T-helper 2 cell treated with Interferon-gamma antibody and Interleukin-4, amounts not matched to agents 100 ng/mL and 5 ng/mL, for 36 hours (primary cell): ENCODE measurements at places on chromosomes 11 and 22. TPM values are rescaled to one million over a fixed set of nuclear protein-coding genes. Genes with fewer than 3 reads are reported as not detected.

Gene DSCAML1
- 0.05 TPM in 1 of 2 replicates, not detected in the other for total RNA-seq

Gene RASGRP2
- total RNA-seq: 276 and 280 TPM in 2 replicates

Gene SESN3
- total RNA-seq: 26.4 and 28.0 TPM in 2 replicates

Gene MS4A2
- total RNA-seq: not detected in 2 replicates

Gene DYNC2H1
- 0.68 and 0.70 TPM in 2 replicates for total RNA-seq

Gene TRIM51
- total RNA-seq: not detected in 2 replicates

Gene GGTLC3
- total RNA-seq: not detected in 2 replicates

Gene SEPTIN3
- 4.0 and 4.6 TPM in 2 replicates for total RNA-seq

Gene MGAT3
- total RNA-seq: 1.5 and 2.1 TPM in 2 replicates

Gene OLFML1
- not detected in 2 replicates for total RNA-seq

Gene FGF3
- total RNA-seq: not detected in 2 replicates

Gene SMTNL1
- not detected in 2 replicates for total RNA-seq

Gene CAVIN3
- 6.2 and 6.8 TPM in 2 replicates for total RNA-seq
